Cerebellar nuclear complex (tissue), 1 donor: ENCODE measurements at places on chromosomes 2 and 18.

GRCh38 chr2:37618326-37618725 is 53.1 kb downstream of the CDC42EP3 start:
- DNase-seq = no peak

GRCh38 chr2:133809485-133809884 is 241.2 kb upstream of the NCKAP5 start:
- DNase-seq = no peak

GRCh38 chr2:100833331-100833730 is 13.4 kb downstream of the NPAS2 start:
- DNase-seq = no peak

- DNase-seq = no peak
Measured at GRCh38 chr2:100584816-100585215, 22.0 kb downstream of the PDCL3 start.

GRCh38 chr2:240595381-240596079 is 9.0 kb downstream of the CAPN10 start:
- DNase-seq = no peak

- DNase-seq = no peak
Measured at GRCh38 chr2:42849311-42849710, 56.9 kb upstream of the HAAO start.
